ENCODE measurements at places on chromosomes 2 and 18.
A peak's percentile ranks its signal among the peaks of the same experiment; 100 is the strongest.

- DNase-seq = no peak
Observed at GRCh38 chr2:226483745-226484619, 315.6 kb downstream of the IRS1 start.

DNA sequence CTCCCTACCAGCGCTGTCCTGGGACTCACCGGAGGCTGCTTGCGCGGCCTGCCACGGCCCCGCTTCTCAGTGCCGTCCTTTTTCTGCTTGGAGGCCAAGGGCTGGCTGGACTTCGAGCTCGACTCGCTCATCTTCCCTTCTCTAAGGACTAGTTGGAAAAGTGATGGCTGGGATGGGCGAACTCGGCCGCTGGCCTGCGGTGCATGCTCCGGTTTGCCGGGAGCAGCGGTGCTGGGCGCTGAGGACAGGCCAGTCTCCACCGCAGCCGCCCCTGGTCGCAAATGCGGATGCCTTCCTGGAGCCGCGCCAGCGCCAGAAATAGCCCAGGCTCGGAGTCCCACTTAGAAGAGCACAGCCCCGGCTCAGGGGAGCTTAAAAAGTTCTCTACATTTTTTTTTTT, 3.1 kb downstream of the C2orf81 start:
- no peak for DNase-seq

DNA sequence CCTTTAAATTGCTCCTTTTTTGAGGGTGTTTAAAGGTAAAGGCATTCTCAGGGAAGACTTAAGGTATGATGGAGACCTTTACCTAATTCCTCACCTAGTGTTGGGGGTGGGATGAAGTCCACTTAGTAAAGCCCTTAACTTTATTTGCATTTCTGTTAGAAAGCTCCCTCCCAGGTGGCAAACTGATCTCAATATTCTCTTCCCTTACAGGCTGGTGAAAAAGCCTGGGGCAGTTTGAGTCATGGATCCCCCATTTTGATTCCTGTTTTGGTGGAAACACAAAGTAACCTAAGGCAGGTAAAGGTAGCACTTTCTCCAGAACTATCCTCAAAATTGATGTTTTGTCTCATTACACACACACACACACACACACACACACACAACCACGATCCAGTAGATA, 33.8 kb upstream of the HNRNPA3 start:
- no peak for DNase-seq

GRCh38 chr2:179991344-179991743, 15.8 kb downstream of the CWC22 start:
- DNase-seq = no peak

- DNase-seq = no peak
Observed at GRCh38 chr2:367246-367645, 79.4 kb upstream of the ALKAL2 start.

GRCh38 chr2:179745635-179746256, 115.7 kb downstream of the ZNF385B start:
- DNase-seq = no peak

GRCh38 chr2:237137626-237138323, 52.1 kb downstream of the COPS8 start:
- peak; percentile 22 for DNase-seq

DNA sequence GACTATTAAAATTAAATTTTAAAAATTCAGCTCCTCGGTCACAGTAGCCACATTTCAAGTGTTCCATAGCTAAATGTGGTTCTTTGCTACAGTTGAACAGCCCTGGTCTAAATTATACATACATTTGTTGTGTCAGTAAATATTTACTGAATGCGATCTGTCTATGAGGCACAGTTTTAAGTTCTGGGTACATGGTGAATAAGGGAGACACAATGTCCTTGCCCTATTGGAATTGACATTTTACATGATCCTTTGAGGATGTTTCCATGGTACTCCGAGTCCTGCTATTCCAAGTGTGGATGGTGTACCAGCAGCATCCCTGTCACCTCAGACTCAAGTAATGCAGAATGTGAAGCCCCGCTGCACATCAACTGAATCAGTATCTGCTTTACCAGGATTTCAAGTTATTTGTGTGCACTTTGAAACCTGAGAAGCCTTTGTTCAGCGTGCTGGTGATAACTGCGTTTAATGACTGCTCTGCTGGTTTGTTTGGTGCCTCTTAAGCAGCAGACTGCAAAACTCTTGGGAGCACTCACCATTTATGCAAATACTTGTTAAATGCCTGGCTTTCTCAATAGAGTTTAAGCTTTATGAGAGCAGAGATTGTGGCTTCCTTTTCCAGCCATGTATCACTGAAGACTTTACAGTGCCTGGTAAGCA, 1.5 kb downstream of the GALNT1 start:
- no peak for DNase-seq

- DNase-seq = no peak
Observed at GRCh38 chr2:167575276-167575675, 672.1 kb downstream of the STK39 start.

DNA sequence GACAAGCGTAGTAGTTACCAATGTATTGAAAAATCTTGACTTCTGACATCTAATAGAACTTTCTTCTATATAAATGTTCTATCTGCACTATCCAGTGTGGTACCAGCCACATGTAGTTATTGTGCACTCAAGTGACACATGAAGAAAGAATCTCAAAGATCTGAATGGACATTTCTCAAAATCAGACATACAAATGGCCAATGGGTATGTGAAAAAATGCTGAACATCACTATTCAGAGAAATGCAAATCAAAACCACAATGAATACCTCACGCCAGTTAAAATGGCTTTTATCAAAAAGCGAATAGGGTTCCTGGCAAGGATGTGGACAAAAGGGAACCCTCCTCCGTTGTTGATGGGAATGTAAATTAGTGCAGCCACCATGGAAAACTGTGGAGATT, 37.5 kb upstream of the SMCHD1 start:
- no peak for DNase-seq

- no peak for DNase-seq
Observed at GRCh38 chr2:238434846-238435751, 8.4 kb downstream of the ASB1 start.

GRCh38 chr2:165969227-165969626, 15.7 kb upstream of the TTC21B start:
- no peak for DNase-seq

DNA sequence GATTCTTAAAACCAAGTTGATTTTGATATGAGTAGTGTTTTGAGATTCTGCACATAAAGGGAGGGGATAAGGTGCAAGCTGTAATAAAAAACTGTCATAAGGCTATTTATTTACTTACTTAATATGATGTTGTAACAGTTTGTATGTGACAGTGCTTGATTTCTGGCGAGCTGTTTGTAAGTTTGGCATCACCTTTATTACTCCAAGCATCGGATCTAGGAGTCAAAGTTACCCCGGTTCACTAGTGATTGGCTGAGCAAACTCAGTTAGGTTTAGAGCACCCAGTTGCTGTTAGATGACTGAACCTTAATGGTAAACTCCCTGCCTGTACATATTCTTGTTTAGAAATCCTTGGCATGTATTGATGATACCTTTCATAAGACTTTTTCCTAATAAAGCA, 16.1 kb downstream of the ZCCHC2 start:
- no peak for DNase-seq

DNA sequence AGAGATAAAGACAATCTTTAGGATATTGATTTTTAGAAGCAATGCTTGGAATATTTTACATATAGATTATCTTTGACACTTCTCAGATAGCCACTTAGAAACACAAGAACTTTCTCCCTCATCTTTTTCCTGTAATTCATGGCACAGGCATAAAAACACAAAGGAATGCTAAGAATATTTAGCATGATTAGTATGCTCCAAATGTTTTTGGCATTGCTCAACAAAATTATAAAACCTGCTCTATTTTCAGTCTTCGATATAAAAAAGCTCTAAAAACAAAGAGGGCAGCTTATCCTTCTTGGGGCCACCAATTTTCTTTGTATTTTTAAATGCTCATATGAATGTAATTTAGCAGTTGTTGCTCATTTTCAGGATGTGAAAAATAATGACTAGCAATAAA, 90.8 kb downstream of the RAD51AP2 start:
- DNase-seq = no peak

- DNase-seq = no peak
Observed at GRCh38 chr2:85998071-85998991, 107.4 kb downstream of the POLR1A start.

- no peak for DNase-seq
Observed at GRCh38 chr2:32922501-32922900, 24.3 kb upstream of the LTBP1 start.

- no peak for DNase-seq
Observed at GRCh38 chr2:175726223-175726622, 275.8 kb downstream of the LNPK start.

DNA sequence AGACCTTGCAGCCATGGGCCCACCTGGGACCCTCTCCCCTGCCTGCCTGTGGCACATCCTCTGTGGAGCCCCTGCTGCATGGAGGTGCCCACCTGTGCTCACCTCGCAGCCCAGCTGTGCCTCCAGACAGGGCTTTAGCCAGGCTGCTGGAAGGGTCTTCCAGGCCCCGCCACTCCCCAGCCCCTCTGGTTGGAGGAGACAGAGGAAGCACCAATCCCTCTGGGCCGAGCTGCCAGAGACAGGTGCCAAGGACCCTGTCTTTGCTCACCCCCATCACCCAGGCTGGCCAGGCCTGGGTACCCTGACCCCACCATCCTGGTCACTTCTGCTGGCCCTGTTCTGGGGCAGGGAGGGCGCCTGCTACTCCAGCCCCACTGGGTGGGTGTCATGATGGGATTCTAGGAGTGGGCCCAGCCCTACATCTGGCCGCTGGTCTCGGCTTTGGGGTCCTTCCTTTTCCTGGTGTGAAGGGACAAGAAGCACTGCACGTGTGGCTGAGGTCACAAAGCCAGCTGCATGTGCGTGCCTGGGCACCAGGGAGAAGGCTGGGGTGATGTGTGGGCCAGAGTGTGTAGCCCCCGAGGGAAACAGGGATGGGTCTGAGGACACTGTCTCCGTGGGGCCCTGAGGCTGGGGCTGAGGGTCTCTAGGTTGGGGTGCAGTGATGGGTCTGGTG, 9.3 kb upstream of the NEU4 start:
- peak; percentile 27 for DNase-seq

DNA sequence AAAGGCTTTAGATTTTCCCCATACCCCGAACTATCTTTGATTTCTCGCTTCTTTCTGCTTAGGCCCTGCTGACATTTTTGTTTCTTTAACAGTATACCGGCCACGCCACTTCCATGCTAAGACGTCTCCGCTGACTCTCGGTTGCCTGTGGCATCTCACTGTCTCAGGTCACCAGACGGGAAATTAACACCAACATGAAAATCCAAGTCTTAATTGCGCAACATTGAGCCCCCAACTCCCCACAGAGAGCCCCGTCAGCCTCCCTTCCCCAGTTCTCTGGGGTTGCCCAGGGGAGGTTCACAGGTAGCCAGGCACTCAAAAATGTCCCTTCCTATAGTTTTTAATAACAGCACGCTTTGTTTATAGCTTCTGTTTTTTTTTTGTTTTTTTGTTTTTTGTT, 30.2 kb downstream of the CD8B2 start:
- no peak for DNase-seq

DNA sequence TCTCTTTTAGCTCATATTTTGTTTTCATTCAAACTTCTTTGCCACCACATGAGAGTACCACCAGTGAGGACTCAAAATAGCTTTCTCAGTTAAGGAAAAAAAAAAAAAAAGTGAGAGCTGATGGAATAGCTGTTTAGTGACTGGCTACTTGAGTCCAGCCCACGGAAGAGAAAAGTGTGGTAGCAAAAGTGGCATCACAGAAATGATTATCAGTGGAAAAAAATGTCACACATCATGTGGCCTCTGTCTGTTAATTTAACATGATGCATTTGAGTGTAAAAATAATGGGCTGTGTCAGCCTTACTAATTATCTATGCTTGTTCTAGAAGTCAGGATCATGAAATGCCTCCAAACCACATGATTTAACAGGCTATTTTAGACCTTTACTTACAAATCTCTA, 132.5 kb downstream of the UBE2E3 start:
- no peak for DNase-seq

- no peak for DNase-seq
Observed at GRCh38 chr2:214724741-214725140, 84.7 kb downstream of the BARD1 start.

GRCh38 chr2:125172181-125172580, 1147.1 kb downstream of the CNTNAP5 start:
- no peak for DNase-seq

DNA sequence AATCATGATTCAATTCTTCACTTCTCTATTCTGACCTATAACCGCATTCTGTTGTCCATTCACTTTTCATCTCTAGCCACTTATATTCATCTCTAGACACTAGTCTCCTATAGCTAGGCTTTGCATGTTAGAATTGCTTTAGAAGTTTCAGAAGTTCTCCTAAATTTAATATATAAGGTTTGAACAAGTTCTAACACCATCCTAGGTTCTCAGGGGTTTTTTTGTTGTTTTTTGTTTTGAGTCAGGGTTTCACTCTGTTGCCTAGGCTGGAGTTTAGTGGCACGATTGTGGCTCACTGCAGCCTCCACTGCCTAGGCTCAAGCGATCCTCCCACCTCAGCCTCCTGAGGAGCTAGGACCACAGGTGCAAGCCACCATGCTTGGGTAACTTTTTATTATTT, 19.9 kb downstream of the WDSUB1 start:
- DNase-seq = no peak

DNA sequence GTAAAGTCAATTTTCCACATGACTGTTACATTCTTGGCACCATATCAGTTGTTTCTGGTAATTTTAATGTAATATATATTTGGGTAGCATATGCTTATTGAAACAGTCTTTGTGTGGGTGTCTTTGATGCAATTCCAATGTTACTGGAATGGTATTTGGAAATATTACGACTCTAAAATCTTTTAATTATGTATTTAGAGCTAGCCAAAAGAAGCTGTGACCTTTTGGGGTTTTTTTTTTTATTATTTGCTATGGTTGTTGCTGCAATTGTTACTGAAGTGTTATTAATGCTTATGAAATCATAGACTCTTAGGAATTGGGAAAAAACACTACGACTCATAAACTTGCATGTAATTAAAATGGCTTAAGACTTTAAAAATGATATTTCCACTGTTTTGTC, 95.9 kb downstream of the AOX1 start:
- DNase-seq = no peak

DNA sequence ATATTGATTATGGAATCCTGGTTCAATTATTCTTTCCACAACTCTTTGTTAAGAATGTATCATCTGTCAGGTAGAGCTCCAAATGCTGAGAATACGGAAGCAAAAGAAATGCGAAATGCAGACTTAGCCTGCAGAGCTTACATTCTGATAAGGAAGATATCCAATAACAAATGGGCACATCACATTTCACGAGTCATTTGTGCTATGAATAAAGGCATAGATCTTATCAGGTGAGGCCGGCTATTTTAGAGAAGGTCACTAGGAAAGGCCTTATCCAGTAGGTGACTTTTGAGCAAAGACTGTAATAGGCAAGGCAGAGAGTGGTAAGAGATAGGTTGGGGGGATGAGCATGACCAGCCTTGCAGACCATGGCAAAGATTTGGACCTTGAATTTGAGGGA, 174.3 kb upstream of the SERPINE2 start:
- DNase-seq = no peak

- DNase-seq = no peak
Observed at GRCh38 chr18:77098029-77098428, 34.6 kb downstream of the MBP start.
